ENCODE measurements at places on chromosomes 4 and X. TPM values are rescaled to one million over a fixed set of nuclear protein-coding genes. Genes with fewer than 3 reads are reported as not detected.

- DNase-seq: no peak
Measured at GRCh38 chrX:105006996-105007395, 213.5 kb downstream of the TEX13A start.

DNA sequence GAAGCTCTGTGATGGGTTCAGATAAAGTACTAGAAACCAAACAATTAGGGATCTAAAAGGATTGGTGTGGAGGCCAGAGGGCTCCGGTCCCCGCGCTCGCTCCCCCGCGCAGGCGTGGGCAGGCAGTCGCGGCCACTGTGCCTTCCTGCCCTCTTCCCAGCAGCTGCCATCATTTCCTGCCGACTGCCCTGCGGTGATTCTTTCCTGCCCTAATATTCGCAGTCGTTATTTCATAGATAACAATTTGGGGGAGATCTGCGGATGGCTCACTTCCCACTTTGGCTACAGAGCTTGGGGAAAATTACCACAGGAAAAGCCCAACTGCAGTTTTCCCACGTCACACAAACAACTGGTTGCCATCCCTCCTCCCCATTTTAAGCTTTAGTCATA, 2.2 kb downstream of the GRIA2 start:
- no peak for DNase-seq

GRCh38 chrX:23840674-23841073, 57.7 kb downstream of the SAT1 start:
- no peak for DNase-seq

DNA sequence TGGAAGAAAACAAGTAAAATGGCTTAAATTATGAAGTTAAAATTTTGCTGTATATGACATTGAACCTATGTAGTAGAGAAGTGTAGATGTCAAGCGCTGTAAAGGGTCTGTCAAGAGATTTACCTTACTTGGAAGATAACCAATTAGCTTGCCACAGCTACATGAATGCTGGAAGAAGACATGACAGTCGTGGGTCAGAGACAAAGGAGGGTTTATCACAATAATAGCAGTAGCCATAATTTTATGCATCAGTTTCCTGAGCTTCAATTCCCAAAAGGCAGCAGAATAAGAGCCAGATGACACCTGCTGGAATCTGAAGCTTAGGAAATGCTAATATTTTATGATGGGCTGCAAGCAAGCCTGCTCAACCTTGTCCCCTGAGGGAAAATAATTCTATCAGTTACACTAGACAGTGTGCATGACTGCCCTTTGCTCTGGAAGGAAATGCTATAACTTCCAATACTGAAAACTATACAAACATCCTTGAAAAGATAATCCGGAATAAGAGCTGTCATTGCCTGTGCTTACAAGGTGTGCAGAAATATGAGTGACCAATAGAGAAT, 292.9 kb downstream of the PRDM5 start:
- DNase-seq: no peak

GRCh38 chr4:20353646-20354045, 101.9 kb downstream of the SLIT2 start:
- DNase-seq: no peak

- DNase-seq: no peak
Measured at GRCh38 chr4:141654098-141654497, 17.7 kb downstream of the IL15 start.

The TIGD4 gene
- not detected for total RNA-seq

The SERTM2 gene
- not detected for total RNA-seq

DNA sequence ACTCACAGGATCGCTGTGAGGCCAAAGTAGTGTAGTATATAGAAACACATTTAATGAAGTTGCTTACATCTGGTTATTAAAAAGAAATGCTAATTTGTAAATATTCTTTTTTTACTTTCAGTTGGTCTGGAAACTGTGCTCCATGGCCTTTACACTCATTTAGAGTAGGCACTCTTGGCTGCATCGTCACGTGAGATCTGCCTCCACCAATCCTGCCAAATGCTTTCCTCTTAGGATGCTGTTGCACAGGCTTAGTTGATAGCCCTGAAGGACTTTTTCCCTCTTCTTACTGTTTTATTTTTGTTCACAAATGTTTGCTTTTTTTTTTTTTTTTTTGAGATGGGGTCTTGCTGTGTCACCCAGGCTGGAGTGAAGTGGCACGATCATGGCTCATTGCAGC, 6.3 kb downstream of the CPE start:
- DNase-seq: no peak

DNA sequence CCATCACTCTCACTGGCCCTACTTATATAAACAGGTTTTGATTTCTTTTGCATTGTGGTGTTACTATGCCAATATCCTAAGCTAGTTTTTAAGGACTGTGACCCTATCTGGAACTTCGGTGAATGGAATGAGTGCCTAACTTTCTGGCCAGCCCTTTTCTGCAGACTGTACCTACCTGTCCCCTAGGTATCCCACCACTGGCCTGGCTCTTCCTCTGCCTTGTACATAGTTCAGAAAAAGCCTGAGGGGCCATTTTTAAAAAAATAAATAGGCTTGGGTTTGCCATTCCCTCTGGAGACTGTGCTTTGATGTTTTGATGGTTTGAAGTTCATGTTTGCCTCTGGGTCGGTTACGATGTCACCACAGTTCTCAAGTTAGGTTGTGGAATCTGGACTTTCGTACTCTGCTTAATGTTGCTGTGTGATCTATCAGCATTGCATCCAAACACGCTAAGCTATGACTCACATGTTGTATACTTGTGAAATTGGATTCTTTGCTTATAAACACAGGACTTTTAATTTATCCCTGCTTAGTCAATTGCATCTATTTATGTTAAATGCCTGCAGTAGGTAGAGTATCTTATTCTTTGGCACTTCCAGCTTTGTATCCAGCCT, 182.0 kb downstream of the ANKRD50 start:
- DNase-seq: peak; percentile 20

The FMR1NB gene
- not detected for total RNA-seq

The DGAT2L6 gene
- not detected for total RNA-seq

The H2BW2 gene
- not detected for total RNA-seq

The FAAH2 gene
- total RNA-seq: 0.24 TPM

- DNase-seq: no peak
Measured at GRCh38 chr4:21476757-21477156, 471.8 kb downstream of the KCNIP4 start.

DNA sequence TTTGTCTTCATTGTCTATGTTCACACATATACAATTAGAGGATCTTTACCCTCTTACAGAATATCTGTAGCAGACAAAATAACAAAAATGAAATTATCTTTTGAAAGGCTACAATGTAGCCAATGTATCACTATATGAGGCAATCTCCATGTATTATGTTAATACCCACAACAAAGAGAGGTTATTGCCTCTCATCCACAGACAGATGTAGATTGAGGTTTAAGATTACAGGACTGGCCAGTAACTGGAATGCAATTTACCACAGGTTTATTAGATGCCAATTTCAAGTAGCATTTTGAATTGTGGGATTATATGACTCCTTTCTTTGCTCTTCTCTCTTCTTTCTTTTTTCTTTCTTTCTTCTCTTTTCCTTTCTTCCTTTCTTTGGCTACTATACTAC, 242.6 kb downstream of the ANKRD50 start:
- DNase-seq: no peak

The FAM114A1 gene
- 178 TPM for total RNA-seq

DNA sequence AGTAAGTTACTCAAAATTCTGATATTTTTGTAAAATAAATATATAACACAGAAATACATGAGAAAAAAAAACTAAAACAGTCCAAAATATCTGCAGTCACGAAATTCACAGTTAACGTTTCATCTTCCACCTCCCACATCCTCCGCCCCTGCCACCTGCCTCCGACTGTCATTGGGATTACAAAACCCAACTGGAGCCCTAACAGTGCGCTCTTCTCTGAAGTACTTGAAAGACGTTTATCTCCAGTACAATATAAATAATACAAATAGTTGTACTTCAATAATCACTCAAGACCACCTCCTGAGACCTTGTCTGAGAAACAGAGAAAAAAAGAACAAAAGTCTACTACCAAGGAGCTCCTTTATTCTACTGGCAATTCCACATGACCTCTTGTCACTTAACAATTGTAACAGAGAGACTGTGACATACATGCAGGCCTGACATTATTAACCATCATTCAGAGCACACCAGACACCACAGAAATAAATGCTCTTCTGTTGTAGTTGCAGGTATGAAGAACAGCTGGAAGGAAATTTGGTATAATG, 280.6 kb downstream of the PPP3CA start:
- no peak for DNase-seq

DNA sequence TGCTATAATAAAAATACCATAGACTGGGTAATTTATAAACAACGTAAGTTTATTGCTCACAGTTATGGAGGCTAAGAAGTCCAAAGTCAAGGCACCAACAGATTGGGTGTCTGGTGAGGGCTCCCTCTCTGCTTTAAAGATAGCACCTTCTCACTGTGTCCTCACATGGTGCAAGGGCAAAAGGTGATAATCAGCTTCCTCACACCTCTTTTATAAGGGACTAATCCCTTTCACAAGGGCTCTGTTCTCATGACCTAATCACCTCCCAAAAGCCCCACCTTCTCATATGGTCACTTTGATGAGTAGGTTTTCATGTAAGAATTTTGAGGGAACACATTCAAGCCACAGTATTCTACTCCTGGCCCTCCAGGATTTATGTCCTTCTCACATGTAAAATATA, 641.7 kb upstream of the ATOH1 start:
- no peak for DNase-seq

GRCh38 chrX:79138658-79139241, 5.7 kb upstream of the GPR174 start:
- DNase-seq: no peak

The TMEM255A gene
- total RNA-seq: 0.22 TPM

DNA sequence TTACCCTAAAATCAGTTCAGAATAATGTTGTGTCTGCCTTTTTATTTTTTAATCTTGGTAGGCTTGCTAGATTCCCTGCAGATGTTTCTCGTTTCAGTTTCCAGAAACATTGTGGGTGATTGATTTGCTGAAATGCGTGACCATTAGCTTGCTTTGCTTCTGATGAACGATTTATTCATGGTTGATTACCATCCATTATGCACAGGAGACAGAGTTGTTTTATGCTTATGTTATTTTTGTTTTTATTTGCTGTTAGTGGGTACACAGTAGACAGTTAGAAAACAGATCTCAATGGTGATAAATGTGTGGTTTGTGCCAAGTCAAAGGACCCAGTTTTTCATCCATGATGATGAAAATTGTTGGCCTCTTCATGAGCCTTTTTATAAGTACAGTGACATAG, 455.6 kb upstream of the BOD1L1 start:
- DNase-seq: no peak

GRCh38 chr4:6928081-6928480, 18.5 kb downstream of the TBC1D14 start:
- DNase-seq: no peak

GRCh38 chr4:96713271-96713850, 873.5 kb downstream of the PDHA2 start:
- no peak for DNase-seq

- no peak for DNase-seq
Measured at GRCh38 chr4:85362550-85362949, 112.4 kb upstream of the ARHGAP24 start.

DNA sequence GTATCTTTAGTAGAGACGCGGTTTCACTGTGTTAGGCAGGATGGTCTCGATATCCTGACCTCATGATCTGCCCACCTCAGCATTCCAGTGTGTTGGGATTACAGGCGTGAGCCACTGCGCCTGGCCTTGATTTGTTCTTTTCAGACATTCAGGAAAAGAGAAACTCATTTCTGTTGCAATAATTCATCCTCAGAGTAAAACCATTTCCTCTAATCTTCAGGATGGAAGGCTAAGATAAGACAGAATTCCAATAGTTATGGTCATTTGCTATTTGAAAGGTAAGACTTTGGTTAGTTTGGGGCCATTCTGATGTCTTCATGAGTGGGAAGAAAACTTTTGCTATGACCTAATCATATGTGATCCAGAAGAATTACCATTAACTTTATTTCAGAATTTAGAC, 83.0 kb downstream of the LRP2BP start:
- DNase-seq: no peak

GRCh38 chrX:17242470-17242869, 132.5 kb upstream of the NHS start:
- peak; percentile 31 for DNase-seq

The OTUD6A gene
- not detected for total RNA-seq

DNA sequence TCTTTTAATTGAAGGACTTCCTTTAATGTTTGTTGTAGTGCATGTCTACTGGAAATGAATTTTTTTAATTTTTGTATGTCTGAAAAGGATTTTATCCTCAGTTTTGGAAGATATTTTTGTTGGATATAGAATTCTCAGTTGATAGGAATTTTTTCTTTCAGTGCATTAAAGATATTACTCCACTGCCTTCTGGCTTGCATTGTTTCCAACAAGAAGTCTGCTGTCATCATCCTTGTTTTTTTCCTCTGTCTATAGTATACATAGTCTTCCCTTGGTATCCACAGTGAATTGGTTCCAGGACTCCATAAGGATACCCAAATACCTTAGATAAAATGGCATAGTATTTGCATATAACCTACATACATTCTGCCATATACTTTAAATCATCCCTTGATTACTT, 33.5 kb downstream of the SCD5 start:
- DNase-seq: no peak

- DNase-seq: no peak
Measured at GRCh38 chrX:50815120-50815519, 1.1 kb upstream of the SHROOM4 start.

DNA sequence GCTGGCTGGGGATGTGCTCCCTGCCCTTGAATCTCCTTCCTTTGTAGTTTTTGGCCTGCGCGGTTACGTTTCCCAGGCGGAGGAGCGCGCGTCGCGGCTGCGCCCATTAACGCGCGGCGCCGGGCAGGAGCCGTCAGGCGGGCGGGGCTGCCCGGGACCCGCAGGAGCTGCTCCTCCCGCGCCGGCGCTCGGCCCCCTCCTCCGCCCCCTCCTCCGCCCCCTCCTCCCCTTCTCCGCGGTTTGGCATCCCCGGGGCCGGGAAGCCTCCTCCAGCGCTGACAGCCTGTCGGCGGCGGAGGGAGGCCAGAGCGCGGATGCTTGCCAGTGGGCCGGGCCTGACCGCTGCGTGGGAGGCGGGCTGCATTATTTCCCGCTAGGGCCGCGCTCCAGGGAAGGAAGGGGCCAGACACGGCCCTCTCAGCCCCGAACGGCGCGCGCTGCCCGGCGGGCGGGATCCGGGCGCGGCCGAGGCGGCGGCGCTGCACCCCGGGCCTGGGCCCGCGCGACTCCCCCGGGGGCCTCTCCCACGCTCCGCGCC, at the start of gene DCLK2:
TSS of gene DCLK2 (plus strand) at position 405 of the 538 bp plus-strand sequence. CDS start 583 bp downstream, outside the sequence.
- DNase-seq: peak; percentile 85

The TEX13C gene
- not detected for total RNA-seq

The MAOB gene
- total RNA-seq: not detected

GRCh38 chr4:91280551-91281290, 1023.0 kb upstream of the GRID2 start:
- DNase-seq: no peak
